ENCODE measurements at places on chromosomes 7 and 10.

DNA sequence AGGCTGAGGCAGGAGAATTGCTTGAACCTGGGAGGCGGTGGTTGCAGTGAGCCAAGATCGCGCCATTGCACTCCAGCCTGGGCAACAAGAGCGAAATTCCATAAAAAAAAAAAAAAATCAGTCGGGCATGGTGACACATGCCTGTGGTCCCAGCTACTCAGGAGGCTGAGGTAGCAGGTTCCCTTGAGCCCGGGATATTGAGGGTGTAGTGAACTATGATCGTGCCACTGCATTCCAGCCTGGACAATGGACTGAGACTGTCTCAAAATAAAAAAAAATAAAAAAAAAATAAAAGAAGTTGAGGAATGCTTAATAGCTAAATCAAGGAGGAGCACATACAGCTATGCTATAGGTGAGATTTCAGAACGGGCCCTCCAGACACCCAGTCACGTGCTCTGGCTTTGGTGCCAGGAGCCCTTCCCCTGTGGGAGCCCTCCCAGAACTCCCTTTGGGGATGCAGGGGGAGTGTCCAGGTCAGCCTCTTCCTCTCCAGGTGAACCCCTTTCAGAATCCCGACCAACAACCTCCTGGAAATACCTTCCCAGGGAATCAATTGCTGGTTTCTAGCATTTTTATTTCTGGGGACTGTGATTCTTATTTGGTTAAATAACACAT lies 42.9 kb upstream of the CTBP2 start:
- DNase-seq: no peak

DNA sequence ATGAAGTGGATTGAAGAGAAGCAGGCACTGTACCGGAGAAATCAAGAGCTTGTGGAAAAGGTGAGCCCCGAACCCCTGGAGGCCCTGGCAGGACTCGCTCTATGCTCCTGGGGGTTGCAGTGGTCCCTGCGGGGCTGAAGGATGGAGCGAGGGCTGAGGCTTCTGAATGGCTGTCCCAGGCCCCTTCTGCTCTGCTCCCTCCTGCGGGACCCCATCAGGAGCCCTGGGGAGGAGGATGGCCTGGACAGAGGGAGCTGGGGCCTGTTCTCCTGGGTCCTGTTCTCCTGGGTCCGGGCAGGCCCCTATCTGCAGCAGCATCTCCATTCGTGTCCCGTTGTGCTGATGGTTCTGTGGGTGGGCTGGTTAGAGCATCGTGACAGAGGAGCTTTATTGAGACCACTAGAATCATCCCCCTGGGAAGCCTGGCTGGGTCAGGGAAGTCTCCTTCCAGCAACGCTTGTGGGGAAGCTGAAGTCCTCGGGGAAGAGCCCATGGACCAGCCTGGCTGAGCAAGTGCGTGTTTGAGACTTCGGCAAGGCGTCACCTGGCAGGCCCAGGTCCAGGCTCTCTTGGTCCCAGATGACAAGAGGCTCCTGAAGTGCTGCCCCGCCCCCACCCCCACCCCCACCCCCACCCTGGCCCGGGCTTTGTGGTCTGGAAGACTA lies 41.1 kb upstream of the DPYSL4 start:
- DNase-seq: no peak

- peak; percentile 44 for DNase-seq
Measured at GRCh38 chr10:121928528-121928884, 675 bp upstream of the ATE1 start.

- DNase-seq: no peak
Measured at GRCh38 chr7:47942132-47942531, 6.1 kb downstream of the PKD1L1 start.

GRCh38 chr10:58968389-58968755 lies 208.1 kb upstream of the PHYHIPL start:
- DNase-seq: no peak

- DNase-seq: no peak
Measured at GRCh38 chr10:4581929-4582328, 244.1 kb upstream of the AKR1E2 start.

GRCh38 chr10:58220769-58221451 lies 46.8 kb downstream of the IPMK start:
- DNase-seq: no peak

DNA sequence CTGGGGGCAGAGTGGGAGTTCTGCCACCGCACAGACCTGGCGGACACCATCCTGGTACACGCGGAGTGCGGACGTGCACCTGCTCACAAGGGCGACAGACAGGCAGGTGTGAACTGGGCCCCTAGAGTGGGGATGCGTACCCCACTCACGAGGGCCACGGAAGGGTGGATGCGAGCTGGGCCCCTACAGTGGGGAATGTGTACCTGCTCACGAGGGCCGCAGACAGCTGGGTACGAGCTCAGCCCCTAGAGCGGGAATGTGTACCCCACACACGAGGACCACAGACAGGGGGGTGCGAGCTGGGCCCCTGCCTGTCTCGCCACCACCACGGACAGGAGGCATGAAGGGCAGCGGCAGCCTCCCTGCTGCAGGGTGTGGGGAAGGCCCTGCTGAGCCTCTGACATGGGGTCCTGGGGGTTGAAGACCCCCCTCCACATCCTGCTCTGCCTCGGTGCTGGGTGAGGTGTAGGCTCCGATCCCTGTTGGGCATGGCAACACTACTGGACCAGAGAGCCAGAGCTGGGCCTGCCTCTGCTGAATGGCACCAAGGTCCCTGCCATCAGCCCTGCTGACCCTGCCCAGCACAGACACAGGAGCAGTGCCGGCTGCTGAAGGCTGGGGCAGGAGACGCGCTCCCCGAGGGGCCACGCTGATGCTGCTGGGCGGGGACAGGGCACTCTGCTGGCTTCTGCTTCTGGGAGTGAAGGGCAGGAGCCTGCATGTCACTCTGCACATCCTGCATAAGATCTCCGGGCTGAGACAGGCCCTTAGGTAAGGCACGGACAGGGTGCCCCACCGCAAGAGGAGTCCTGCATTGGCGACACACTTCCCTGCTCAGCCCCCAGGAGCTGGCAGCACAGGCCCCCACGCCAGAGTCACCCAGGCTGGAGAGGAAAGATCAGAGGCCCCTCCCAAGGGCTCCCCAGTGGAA lies 259.2 kb downstream of the MAD1L1 start:
- DNase-seq: no peak

- no peak for DNase-seq
Measured at GRCh38 chr10:79106256-79107050, 37.7 kb downstream of the ZMIZ1 start.

DNA sequence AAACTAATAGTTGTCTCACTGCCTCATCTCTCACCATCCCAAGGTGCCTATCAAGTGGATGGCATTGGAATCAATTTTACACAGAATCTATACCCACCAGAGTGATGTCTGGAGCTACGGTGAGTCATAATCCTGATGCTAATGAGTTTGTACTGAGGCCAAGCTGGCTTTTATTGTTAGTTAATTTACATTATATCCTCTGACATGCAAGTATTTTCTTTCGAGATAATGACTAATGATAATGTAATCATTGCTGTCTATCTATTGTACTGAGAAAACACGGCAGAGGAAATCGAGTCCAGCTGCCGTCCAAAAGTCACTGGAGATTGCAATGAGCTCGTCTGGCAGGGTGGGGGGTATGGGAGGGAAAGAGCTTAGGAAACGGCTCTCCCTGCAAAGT lies 172.4 kb upstream of the LANCL2 start:
- no peak for DNase-seq
